ENCODE measurements at places on chromosomes 6 and 20.

- no peak for DNase-seq
Observed at GRCh38 chr6:37763413-37763812, 56.1 kb upstream of the ZFAND3 start.

DNA sequence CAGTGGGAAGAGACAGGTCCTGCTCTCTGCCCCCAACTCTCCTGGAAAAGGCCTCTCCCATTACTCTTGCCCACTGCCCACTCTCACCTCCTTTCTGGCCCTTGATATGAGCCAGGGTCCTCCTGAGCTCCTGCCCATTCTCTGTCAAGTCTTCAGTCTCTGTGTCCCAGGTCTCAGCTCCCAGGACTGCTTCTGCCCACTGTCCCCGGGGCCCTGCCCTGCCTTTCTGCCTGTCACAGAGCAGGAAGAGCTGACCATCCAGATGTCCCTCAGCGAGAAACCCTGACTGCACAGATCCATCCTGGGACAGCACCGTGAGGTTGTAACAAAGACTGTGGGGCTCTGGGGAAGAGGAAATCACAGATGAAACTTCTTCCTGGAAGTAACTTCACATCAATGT, 22.2 kb downstream of the HLA-F start:
- no peak for DNase-seq

- DNase-seq = no peak
Observed at GRCh38 chr6:13380761-13381160, 52.4 kb upstream of the TBC1D7 start.

GRCh38 chr20:37816003-37816402, 86.9 kb upstream of the VSTM2L start:
- peak; percentile 12 for DNase-seq

- no peak for DNase-seq
Observed at GRCh38 chr20:53884859-53885541, 185.4 kb downstream of the BCAS1 start.

DNA sequence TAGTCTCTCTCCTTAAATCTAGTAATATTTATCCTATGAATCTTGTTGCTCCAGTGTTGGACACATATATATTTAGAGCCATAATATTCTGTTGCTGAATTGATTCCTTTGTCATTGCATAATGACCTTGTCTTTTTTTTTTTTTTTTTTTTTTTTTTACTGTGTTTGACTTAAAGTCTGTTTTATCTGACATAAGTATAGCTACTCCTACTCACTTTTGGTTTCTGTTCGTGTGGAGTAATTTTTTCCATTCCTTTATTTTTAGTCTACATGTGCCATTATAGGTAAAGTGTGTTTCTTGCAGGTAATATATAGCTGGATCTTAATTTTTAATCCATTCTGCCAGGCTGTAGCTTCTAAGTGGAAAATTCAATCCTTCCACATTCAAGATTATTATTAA, 166.5 kb downstream of the GMDS start:
- DNase-seq = no peak

GRCh38 chr20:5511930-5512329, 195.2 kb upstream of the PROKR2 start:
- no peak for DNase-seq

DNA sequence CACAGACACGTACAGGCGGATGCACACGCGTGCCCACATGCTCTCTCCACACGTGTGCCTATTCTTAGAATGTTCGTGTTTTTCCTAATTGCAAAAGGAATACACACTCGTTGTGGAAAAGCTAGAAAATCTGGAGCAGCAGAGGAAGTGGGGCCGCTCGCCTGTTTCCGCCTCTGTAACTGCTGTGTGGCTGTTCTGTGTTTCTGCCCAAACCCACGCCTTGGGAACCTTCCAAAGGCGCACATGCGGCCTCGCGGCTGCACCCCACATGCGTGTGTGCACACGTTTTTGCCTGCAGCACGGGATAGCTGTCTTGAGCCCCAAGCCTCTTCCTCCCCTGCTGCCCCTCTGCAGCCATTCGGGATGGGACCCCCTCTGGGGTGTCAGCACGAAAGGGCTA, 12.2 kb downstream of the SLC17A9 start:
- no peak for DNase-seq

GRCh38 chr6:148177589-148178233, 164.9 kb upstream of the SASH1 start:
- no peak for DNase-seq

DNA sequence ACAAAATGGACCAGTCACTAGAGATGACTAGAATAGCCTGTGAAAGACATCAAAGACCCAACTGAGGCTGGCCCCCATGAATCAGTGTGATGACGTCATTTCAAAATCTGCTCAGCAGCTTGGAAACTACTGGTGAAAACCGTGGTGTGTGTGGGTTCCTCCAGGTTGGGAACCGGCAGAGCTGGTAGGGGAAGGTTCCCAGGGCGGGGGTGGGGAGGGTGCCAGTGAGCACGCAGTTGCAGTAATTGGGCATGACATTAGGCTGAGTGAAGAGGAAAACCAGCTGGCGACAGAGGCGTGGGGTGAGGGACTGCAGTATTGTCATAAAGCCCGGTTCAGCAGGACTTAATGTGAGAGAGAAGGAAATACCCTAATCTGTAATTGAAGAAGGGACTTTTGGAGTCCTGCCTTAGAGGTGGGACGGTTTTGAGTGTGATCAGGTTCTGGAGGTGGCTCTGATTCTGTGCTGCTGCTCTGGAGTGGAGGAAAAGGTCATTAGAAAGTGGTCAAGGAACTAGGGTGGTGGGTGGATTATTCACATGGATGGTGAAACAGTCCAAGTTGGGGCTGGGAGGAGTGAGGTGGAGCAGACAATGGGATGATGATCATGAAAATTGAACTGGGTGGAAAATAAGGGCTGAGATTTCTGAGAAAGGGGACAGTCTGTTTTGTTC, 52.0 kb upstream of the MTHFD1L start:
- DNase-seq = no peak

DNA sequence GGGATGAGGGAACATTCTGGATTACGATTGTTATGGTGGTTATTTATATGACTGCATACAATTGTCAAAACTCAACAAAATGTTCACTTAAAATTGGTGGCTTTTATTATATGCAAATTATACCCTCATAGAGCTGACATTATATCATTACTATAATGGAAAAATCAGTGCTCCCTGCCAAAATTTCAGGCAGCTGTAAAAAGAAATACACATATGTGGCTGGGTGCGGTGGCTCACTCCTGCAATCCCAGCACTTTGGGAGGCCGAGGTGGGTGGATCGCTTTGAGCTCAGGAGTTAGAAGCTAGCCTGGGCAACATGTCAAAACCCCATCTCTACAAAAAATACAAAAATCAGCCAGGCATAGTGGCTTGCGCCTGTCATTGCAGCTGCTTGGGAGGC, 75.8 kb upstream of the SULF2 start:
- DNase-seq = no peak

- DNase-seq = no peak
Observed at GRCh38 chr6:157561929-157562810, 181.2 kb downstream of the ZDHHC14 start.

- DNase-seq = no peak
Observed at GRCh38 chr20:25309395-25310267, 61.7 kb downstream of the PYGB start.

DNA sequence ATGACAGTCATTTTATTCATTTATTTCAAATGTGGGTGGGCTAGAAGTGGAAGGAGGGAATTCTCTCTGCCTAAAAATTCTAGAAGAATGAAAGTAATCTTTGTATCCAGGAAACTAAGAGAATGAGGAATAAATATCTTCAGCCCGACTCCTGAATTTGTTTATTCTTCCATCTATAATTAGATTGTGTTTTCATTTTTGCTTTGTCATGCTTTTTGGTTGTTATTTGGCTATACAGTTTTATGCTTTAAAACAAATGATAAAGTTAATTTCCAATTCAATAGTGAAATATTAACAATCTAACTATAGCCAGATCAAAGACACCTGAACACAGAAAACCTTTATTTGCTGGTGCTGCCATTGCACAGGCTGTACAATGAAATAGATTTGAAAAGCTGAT, 521.3 kb downstream of the KIF16B start:
- DNase-seq = no peak

DNA sequence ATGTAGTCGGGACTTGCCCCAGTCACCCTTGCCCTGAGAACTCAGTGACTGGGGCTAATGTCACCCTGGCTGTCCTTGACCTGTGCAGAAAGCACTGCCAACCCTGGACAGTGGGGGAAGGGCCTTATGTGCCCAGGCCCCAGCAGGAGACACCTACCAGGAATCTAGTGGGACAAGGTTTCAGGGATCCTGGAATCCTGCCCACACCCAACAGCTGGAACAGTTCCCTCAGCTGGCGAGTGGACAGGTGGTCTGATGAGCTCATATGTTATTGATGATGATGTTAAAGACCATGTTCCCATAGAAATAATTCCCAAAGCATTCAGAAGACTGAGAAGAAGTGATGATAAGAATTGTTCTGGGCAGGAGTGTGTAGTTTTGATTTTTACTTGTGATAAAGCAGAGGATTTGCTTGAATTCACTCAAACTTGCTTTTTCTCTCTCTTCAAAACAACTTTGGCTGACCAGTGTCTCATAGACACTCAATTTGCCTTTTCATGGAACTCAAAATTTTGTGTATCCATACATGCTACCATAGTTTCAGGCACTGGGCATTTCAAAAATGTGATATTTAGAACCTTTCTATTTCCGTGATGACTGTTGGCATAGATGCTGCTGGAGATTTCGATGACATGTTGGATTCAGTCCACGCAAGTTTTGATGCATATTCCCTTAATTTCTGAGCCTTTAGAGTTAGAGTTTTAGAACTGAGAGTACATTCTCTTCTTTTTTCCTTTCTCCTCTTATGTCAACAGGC, 79.3 kb downstream of the SLC22A3 start:
- no peak for DNase-seq

DNA sequence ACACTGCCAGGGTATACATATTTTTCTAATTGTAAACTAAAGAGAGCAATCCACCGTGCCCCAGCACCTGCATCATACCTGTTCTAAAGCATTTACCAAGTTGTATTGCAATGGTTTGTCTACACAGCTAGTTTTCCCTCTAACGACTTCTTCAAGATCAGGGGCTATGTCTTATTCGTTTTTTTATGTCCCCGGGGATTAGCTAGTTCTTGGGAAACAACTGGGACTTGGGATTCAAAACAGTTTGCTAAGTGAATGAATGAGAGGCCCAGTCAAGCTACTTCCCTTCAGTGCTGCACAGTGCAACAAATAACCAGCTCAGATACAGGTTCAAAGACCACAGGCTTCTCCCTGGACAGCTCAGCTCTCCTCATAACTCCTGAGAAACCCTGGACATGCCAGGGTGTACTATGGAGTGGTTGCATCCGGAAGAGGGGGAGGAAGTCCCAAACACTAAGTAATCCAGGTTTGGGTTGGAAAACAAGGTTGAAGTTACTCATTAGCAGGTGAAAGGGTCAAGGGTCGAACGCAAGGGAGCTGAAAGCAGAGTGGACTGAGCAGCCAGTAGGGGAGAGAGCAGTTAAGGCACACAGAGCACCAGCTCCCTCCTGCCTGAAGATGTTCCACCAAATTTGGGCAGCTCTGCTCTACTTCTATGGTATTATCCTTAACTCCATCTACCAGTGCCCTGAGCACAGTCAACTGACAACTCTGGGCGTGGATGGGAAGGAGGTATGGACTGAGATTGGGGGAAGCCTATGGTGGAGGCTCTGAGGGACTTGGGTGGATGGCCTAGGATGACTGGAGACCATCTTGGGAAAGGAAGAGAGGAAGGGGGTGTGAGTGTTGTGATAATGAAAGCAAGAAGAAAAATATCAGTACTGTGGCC, at the start of gene APOM:
APOM (plus strand) TSS at position 546 of the 889 bp plus-strand sequence; CDS start at position 619, 73 bp downstream.
- no peak for DNase-seq

- no peak for DNase-seq
Observed at GRCh38 chr6:71887006-71887743, 825 bp downstream of the RIMS1 start.

DNA sequence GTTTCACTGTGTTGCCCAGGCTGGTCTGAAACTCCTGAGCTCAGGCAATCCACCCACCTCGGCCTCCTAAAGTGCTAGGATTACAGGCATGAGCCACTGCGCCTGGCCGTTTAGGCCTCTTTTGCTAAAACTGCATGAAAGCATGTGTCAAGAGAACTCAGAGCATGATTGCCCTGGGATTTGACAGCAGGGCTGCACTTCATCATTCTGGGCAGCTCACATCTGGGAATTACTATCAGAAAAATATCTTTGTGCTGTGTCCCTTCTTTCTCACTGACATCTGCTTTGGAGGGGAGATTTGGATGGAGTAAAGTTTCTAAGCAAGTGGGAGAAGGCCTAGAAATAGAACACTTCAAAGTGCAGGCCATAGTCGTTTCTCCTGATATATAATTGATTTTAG, 59.6 kb upstream of the EIF2S2 start:
- no peak for DNase-seq

GRCh38 chr6:111837641-111838500, 35.4 kb downstream of the FYN start:
- DNase-seq = no peak

DNA sequence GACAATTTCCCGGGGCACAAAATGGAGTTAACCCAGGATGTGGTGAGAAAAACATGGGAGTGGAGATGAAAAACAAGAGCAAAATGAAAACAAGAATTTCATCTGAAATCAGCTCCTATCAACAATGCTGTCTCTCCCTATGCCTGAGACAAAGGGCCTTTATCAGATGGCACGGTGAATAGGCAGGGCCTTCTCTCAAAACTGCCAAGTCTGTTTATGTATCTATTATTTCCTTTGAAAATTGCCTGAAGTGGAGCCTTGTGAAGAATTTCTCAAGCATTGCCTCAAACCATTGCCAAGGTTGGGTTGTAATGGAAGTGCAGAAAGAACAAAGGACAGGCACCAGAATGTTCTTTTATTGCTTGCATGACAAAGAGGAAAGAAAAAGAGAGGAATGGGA, 74.7 kb downstream of the BTBD3 start:
- DNase-seq = no peak

DNA sequence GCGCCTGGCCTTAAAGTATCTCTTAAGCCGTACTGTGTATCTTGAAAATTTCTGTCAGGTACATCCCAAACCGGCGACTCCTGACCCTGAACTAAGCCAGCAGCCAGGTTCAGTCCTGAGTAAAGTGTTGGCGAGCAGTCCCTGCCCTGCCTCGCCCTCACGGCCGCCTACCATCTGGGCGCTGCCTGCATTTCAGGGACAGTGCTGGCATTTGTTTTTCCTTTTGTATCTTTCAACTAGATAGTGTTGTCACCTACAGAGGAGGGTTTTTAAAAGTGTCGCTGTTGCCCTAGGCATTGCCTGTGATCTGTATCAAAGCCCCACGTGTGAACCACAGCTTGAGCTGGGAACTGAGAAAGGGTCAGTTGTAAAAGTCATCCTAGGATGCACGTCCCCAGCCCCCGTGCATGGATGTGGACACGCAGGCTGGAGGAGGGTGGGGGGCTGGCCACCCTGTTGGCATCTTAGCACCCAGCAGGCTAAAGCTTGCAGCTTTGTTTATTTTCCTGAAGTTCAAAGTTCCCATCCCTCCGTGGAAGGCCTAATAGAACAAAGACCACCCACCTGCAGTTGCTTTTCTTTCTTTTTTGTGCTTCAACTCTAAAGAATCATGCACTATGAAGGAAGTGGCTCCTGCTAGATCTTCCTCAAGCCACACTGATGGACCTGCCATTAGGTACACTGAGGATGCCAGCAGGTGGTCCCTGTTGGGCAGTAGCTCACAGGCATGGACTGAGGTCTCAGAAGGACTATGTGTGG, 136.8 kb downstream of the ZDHHC14 start:
- no peak for DNase-seq

Measured in NCI-H1092 (cell line).